ENCODE measurements at places on chromosomes 3 and 15. TPM values are rescaled to one million over a fixed set of nuclear protein-coding genes. Genes with fewer than 3 reads are reported as not detected.

HEG1 gene
- 45.1 TPM for total RNA-seq

PP2D1 gene
- total RNA-seq = not detected

TFDP2 gene
- 19.7 TPM for total RNA-seq

CACNA1D gene
- 1.2 TPM for total RNA-seq

RASGRP1 gene
- 110 TPM for total RNA-seq

MOBP gene
- not detected for total RNA-seq

ITIH1 gene
- total RNA-seq = not detected

CPNE4 gene
- total RNA-seq = 0.10 TPM

CD96 gene
- total RNA-seq = 79.1 TPM

GRM2 gene
- total RNA-seq = 0.96 TPM

SPATA12 gene
- not detected for total RNA-seq

FBN1 gene
- total RNA-seq = 0.61 TPM

CD80 gene
- total RNA-seq = 18.1 TPM

GOLGA6L22 gene
- not detected for total RNA-seq

ACKR4 gene
- 0.15 TPM for total RNA-seq

STXBP5L gene
- not detected for total RNA-seq

TAGLN3 gene
- total RNA-seq = 1.1 TPM

LRRIQ4 gene
- total RNA-seq = 0.10 TPM

NAA80 gene
- total RNA-seq = 18.1 TPM

DNAH12 gene
- total RNA-seq = not detected

CCDC13 gene
- 0.32 TPM for total RNA-seq

GOLGA6B gene
- total RNA-seq = not detected

FSD2 gene
- total RNA-seq = not detected

SQOR gene
- 100 TPM for total RNA-seq

CFAP100 gene
- not detected for total RNA-seq

GPR176 gene
- total RNA-seq = 0.34 TPM

MELTF gene
- 3.9 TPM for total RNA-seq

ACTC1 gene
- not detected for total RNA-seq

C3orf85 gene
- not detected for total RNA-seq

KBTBD8 gene
- total RNA-seq = 26.6 TPM

CYP11A1 gene
- not detected for total RNA-seq

GHRL gene
- total RNA-seq = 2.4 TPM

ZPLD1 gene
- not detected for total RNA-seq

RPP25 gene
- total RNA-seq = 15.3 TPM

COL6A5 gene
- total RNA-seq = 0.16 TPM

GUCA1C gene
- not detected for total RNA-seq

SENP5 gene
- 45.3 TPM for total RNA-seq

ROBO2 gene
- total RNA-seq = not detected

FILIP1L gene
- total RNA-seq = 2.9 TPM

ECT2 gene
- total RNA-seq = 39.6 TPM

CACNA2D3 gene
- total RNA-seq = not detected

ABHD17C gene
- 4.7 TPM for total RNA-seq

ZNF620 gene
- 6.0 TPM for total RNA-seq

LNP1 gene
- 2.6 TPM for total RNA-seq

All from activated T-helper 1 cell treated with anti-CD3 and anti-CD28 coated beads, Interleukin-12 subunit alpha, Interleukin-12 subunit beta, Interleukin-2, Interleukin-4 antibody, amounts not matched to agents 30 ng/mL and 10 ng/mL and 1 ng/mL, durations not matched to agents 14 hours and 24 hours and 36 hours (primary cell).